ENCODE measurements at places on chromosomes 1 and 21. TPM values are rescaled to one million over a fixed set of nuclear protein-coding genes. Genes with fewer than 3 reads are reported as not detected.

DNA sequence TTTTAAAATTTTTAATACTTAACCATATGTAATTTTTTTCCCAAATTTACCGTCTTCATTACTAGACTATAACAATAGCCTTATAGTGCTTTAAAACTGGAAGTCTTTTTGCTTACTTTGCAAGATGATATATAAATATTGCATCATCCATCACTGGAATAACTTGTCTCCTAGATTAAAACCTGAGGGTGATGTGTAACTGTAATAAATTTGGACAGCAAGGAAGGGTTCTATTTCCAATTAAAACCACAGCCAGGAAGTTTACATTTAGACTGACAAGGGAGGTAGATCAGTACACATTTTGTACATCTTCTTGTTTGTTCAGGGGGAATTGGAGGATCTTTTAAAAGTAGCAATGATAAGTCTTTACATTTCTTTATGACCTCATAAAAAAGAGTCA is 21.9 kb downstream of the NTNG1 start:
- DNase-seq = no peak

DNA sequence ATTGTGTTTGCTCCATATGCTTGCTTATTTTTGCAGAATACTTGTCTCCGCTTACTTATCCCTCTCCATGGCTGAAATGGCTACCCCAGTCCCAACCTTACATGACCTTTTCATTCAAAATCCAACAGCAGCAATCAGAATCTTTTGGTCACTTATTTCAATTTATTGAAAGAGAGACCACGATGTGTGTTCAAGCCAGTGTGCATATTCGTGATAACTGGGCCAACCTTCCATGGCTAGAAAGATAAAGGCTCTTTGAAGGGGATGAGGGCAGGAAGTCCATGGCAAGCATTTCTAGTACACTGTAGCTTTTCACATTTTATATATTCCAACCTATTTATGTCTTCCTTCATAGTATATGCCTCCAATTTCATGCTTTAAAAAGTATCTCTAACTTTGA is 23.1 kb downstream of the HSD11B1 start:
- no peak for DNase-seq

Gene CLEC20A
- not detected for polyA plus RNA-seq

GRCh38 chr1:116311756-116312680 is 61.0 kb upstream of the ATP1A1 start:
- no peak for DNase-seq

DNA sequence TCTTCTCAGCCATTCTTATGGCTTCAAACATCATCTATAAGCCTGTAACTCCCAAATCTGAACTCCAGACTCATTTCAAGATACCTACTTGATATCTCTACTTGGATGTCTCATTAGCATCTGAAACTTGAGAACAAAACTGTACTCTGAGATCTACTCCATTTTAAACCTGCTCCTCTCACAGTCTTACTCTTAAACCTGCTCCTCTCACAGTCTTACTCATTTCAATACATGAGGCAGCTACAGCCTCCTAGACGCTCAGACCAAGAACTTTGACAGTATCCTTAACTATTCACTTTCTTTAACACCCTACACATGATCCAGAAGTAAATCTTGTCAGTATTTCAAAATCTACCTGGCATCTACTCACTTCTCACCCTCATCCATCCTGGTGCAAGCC is 54.3 kb downstream of the NBPF6 start:
- no peak for DNase-seq

GRCh38 chr1:160168016-160168415 is 16.6 kb downstream of the ATP1A4 start:
- DNase-seq = no peak

GRCh38 chr1:228691211-228691610 is 44.1 kb upstream of the RHOU start:
- no peak for DNase-seq

Gene C21orf91
- 11.2 TPM for polyA plus RNA-seq

DNA sequence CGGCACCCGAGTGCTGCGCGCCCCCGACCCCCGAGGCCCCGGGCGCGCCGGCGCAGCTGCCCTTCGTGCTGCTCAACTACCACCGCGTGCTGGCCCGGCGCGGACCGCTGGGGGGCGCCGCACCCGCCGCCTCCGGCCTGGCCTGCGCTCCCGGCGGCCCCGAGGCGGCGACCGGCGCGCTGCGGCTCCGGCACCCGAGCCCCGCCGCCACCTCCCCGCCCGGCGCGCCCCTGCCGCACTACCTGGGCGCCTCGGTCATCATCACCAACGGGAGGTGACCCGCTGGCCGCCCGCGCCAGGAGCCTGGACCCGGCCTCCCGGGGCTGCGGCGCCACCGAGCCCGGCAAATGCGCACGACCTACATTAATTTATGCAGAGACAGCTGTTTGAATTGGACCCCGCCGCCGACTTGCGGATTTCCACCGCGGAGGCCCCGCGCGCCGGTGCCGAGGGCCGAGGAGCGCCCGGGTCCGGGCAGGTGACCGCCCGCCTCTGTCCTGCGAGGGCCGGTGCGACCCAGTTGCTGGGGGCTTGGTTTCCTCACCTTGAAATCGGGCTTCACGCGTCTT is 49.0 kb downstream of the SIM2 start:
- no peak for DNase-seq

DNA sequence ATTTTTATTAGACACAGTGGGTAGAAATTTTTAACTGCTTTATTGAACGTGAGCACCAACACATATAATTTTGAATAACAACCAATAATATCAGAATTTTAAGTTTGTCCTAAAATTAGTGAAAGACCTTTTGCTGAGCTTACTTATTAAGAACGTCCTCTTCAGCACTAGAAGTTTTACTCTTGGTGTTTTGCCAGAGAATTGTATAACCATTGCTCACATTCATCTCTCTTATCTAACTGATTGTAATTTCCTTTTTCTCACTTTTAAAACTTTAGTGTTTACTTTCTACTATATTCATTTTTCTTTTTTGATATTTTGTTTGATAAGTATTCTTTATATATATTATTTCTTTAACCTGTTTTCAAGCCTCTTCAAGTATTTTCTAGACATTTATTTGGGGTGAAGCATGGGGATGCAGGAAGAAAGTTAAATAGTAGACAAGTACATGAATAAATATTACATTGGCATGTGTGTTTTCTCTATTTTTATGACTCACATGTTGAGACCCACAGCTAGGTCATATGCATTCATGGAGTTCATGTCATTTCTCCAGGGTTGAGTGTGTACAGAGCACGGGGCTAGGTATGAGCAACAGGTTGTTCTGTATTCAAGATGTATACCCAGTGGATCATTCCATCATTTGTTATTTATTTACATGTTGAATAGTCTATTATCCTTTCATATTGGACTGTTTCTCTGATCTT is 90.6 kb downstream of the ATP6V1G3 start:
- no peak for DNase-seq

- DNase-seq = no peak
Observed at GRCh38 chr1:235213752-235214151, 52.7 kb upstream of the RBM34 start.

DNA sequence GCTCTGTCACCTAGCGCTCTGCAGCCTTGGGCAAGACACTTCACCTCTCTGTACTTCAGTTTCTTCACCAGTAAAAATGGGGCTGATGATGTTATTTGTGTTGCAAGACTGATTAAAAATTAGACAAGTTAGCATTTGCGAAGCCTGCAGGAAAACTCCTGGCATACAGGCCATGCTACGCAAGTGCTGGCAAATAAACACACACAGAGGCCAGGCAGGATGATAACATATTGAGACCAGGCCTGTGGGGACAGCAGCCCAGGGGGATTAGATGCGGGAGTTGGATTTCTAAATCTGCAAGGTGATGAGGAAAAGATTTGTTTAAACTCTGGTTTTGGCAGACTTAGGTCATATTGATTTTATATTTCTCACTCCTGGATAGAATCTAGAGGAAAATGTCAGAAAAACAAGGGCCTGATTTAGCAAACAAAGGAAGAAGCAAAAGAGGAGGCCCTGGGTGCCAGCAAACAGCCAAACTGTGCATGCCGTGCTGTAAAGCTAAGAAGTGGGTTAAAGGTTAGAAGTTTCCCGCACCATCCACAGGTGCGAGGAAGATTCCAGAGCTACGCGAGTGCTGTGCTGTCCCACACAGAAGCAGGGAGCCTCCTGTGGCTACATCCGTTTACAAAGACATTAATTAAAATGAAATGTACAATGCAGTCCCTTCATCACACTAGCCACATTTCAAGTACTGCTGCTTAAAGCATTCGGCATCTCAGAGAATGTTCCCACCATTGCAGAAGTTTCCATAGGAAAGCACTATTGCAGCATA is 532.2 kb downstream of the NPHP4 start:
- DNase-seq = no peak

- DNase-seq = no peak
Observed at GRCh38 chr1:91731815-91732214, 154.1 kb downstream of the TGFBR3 start.
